Neural crest cell (in vitro differentiated cells): ENCODE measurements at places on chromosomes 16 and 17. TPM values are rescaled to one million over a fixed set of nuclear protein-coding genes. Genes with fewer than 3 reads are reported as not detected.
A peak's percentile ranks its signal among the peaks of the same experiment; 100 is the strongest.

TNP2 gene
- total RNA-seq: not detected in 2 replicates

SCN4A gene
- 1.6 and 1.9 TPM in 2 replicates for total RNA-seq

GRCh38 chr17:75645889-75646637 is 12.8 kb downstream of the SMIM5 start:
- H3K36me3 ChIP-seq: no peaks in the 10 kb centered on the region
- no peak overlapping the region for H3K4me3 ChIP-seq
- no peak for DNase-seq
- H3K4me1 ChIP-seq: peaks cover 14% of the 10 kb centered on the region
- H3K27me3 ChIP-seq: no peaks in the 10 kb centered on the region
- peak overlapping the region; percentile 75 for H3K27ac ChIP-seq

GRCh38 chr17:45228763-45229539 is 7.3 kb downstream of the FMNL1 start:
- no peak overlapping the region for H3K4me3 ChIP-seq
- H3K27ac ChIP-seq: no peak overlapping the region
- H3K4me1 ChIP-seq: no peaks in the 10 kb centered on the region
- no peak for DNase-seq

DNA sequence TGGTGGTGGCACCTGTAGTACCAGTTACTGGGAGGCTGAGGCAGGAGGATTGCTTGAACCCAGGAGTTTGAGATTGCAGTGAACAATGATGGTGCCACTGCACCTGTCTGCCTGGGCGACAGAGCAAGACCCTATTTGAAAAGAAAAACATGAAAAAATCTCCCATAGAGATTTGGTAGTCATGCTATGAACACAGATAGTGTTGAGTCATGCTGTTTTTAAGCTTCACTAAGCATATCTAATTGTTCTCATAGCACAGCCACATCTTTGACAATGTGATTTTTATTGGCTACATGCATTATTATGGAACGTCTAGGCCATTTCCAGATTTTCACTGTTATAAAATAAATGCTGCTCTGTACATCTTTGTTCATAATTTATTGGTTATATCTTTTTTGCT is 6.0 kb downstream of the IL34 start:
- no peak overlapping the region for H3K4me3 ChIP-seq
- H3K4me1 ChIP-seq: peaks cover 6% of the 10 kb centered on the region
- H3K36me3 ChIP-seq: peaks cover 4% of the 10 kb centered on the region
- no peaks in the 10 kb centered on the region for H3K27me3 ChIP-seq
- no peak overlapping the region for H3K27ac ChIP-seq

- H3K27me3 ChIP-seq: peaks cover 2% of the 10 kb centered on the region
- H3K4me1 ChIP-seq: peaks cover 68% of the 10 kb centered on the region
- H3K4me3 ChIP-seq: peak overlapping the region; percentile 76
- no peaks in the 10 kb centered on the region for H3K36me3 ChIP-seq
- H3K27ac ChIP-seq: no peak overlapping the region
Observed at GRCh38 chr16:78607022-78607421, 507.6 kb downstream of the WWOX start.

- H3K4me1 ChIP-seq: peaks cover 25% of the 10 kb centered on the region
- H3K27ac ChIP-seq: no peak overlapping the region
- H3K36me3 ChIP-seq: no peaks in the 10 kb centered on the region
- DNase-seq: no peak
- no peak overlapping the region for H3K4me3 ChIP-seq
- no peaks in the 10 kb centered on the region for H3K27me3 ChIP-seq
Observed at GRCh38 chr17:79464318-79465010, 146.4 kb downstream of the RBFOX3 start.

DNA sequence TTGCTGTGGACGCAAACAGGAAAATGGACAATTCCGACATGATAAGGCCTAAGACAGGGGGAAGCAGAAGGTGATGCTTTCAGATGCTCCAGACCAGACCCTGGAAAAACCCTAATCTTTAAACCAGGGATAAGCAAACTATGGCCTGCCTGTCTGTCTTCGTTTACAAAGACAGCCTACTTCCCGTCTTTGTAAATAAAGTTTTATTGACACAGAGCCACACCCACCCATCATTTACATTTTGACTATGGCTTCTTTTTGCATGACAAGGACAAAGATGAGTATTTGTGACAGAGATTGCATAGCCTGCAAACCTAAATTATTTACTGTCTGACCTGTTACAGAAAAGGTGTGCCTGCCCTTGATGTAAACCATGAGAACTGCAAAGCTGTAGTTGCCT is 177.9 kb downstream of the WSCD1 start:
- no peak overlapping the region for H3K4me3 ChIP-seq
- H3K4me1 ChIP-seq: peaks cover 11% of the 10 kb centered on the region
- H3K27me3 ChIP-seq: no peaks in the 10 kb centered on the region
- H3K36me3 ChIP-seq: no peaks in the 10 kb centered on the region
- H3K27ac ChIP-seq: no peak overlapping the region

DNA sequence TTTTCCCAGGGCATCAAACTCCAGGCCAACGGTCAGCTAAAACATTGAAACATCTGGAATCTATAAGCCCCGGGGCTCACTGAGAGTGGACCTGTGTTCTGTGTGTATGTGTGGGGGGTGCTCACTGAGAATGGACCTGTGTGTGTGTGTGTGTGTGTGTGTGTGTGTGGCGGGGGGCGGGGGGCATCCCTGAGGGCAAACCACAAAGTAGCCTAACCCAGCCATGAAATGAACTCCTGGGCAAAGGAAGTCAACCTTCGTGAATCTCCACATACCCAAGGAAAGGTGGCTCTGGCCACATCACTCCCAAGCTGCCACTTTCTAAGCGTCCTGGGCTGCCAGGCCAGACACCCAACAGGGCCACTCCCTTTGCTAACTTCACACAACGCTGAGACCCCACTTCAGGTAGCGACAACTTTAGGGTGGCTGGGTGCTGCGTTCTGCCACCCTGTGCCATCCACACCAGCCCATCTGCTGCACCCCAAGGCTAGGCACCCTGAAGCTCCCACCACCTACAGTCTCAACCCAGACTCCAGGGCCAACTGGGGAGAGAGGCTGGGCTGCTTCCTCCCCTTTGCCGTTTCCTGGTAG is 1.6 kb downstream of the MAFG start:
- peaks cover 3% of the 10 kb centered on the region for H3K36me3 ChIP-seq
- peaks cover 10% of the 10 kb centered on the region for H3K27me3 ChIP-seq
- H3K27ac ChIP-seq: peak overlapping the region; percentile 96
- DNase-seq: no peak
- peak overlapping the region; percentile 93 for H3K4me3 ChIP-seq

GRCh38 chr17:37774504-37774903 is 29.6 kb upstream of the HNF1B start:
- H3K27ac ChIP-seq: no peak overlapping the region
- H3K4me1 ChIP-seq: no peaks in the 10 kb centered on the region
- no peak for DNase-seq
- no peaks in the 10 kb centered on the region for H3K36me3 ChIP-seq

- H3K4me3 ChIP-seq: peak overlapping the region; percentile 99
- peaks cover 56% of the 10 kb centered on the region for H3K4me1 ChIP-seq
- DNase-seq: peak; percentile 82
- peaks cover 15% of the 10 kb centered on the region for H3K36me3 ChIP-seq
- H3K27ac ChIP-seq: peak overlapping the region; percentile 98
Observed at GRCh38 chr17:81397314-81398175, 2.3 kb downstream of the BAHCC1 start.
